ENCODE measurements at places on chromosomes 4 and X.

DNA sequence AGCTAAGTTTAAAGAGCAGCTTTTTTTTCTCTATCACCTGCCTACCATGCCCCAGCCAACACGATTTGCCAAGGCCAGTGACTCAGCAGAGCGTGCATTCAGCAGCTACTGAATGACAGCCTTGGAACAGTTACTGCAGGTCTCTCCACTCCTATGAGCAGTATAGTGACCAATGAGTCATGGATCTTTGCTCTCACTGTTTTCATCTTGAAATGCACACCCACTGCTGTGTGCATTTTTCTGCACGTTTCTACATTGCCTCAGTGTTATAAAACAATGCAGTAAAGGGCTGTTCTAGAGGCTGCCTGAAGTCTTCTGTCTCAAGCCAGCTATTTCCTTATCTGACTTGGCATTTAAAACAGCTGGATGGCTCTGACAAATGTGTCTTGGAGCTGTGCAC is 66.0 kb upstream of the C4orf54 start:
- DNase-seq = no peak

GRCh38 chr4:2042947-2043395 is 16.2 kb upstream of the NAT8L start:
- no peak for DNase-seq

DNA sequence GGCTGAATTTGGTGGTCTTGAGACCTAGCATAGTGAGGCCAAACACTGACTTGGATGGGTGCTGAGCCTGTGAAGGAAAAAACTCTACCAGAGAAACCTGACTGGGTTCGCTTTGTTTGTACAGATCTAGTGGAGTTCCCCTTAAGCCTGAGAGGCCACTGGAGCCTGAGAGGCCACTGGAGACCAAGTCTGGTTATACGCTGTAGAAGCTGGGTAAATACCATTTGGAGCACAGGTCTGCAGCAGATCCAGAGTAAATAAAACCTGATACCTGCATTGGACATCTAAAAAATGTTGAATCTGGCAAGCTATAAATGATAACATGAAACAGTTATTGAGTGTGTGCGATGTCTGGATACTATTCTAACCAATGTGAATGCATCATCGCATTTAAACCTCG is 104.3 kb upstream of the IGSF1 start:
- DNase-seq = no peak

DNA sequence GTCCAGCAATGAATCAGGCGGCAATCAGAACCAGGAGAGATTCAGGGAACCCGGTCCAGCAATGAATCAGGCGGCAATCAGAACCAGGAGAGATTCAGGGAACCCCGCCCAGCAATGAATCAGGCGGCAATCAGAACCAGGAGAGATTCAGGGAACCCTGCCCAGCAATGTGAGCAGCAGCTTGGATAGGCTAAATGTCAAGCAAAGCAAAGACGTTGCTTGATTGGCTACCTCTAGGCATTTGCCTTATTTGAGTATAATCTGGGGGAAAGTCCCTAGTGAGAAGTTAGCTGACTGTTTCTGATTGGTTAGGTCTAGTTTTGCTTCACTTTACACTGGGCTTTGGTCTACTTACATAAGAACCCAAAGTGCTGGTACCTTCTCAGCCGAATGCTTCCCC is 1212.2 kb upstream of the TENM3 start:
- no peak for DNase-seq
